ENCODE measurements at places on chromosomes 16 and 17.
A peak's percentile ranks its signal among the peaks of the same experiment; 100 is the strongest.

- no peak for DNase-seq
These were observed 533 bp downstream of the SLC6A4 start for GRCh38 chr17:30234964-30235363.

DNA sequence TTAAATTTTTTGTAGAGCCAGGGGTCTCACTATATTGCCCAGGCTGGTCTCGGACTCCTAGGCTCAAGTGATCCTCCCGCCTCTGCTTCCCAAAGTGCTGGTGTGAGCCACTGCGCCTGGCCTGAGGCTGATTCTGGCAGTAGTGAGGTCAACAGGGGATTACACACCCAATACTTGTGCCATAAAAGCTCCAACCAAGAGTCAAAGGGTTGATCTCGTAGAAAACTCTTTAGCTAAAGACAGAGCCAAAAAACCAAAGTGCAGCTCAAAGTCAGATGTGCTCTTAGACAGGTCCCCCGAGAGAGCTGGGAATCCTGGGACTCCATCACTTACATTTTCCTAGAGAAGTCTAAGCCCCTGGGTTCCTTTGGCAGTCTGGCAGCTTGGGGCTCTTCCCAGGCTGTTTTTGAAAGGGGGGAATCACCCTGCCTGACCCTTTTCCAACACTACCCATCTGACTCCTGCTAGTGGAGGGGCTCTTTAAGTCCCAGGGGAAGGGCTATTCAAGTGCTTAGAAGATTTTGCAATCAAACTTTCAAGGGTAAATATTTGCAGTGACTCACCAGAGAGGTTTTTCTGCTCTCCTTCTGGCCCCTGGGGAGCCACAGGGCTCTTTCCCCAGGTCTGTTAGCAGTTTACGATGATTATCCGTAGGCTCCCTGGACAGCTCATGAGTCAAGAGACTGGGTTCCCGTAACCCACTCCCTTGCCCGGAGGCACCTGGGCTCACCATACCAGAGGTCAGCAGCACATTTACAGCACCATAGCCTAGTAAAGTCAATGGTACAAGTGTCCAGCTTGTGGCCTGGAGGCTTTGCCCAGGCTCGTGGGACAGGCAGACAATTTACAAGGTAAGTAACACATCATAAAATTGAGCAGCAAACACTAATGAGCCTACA is 408.7 kb downstream of the SLC39A11 start:
- peak; percentile 85 for DNase-seq

DNA sequence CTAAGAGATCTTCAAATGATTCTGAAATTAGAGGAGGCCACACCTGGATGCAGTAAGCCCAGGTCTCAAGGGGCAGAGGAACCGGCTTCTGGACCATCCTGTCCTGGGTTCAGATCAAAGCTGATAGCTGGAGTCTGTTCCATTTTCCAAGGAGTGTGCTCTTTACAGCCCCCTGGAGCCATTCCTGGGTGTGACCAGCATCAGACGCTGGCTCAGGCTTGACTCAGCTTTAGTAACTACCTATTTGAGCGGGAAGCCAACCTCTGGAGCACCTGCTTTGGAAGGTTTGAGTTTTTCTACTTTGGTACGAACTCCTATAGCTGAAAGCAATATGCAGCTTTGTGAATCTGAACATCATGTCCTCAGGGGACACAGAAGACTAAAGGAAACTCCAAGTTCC is 12.9 kb upstream of the BBS2 start:
- no peak for DNase-seq

- DNase-seq: no peak
These were observed 536.3 kb upstream of the EEF2KMT start for GRCh38 chr16:5633845-5634440.

- DNase-seq: no peak
These were observed 4.7 kb upstream of the CHD3 start for GRCh38 chr17:7883781-7884386.

DNA sequence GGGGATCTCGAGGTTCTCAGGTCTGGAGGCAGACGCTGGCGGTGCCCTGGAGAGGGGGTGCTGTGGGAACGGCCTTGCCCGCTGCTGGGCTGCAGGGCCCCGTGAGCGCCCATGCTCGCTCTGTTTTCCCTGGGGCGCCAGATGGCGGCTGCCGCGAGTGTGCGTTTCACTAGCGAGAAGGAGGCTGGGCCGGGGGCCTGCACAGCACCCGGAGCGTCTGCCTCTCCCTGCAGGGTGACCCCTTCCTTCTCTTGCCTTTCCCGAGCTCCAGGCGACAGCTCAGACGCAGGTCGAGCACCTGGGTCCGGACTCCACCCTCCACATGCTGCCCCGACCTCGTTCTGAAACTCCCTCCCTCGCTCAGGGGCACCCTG is 2.7 kb downstream of the TELO2 start:
- DNase-seq: no peak

DNA sequence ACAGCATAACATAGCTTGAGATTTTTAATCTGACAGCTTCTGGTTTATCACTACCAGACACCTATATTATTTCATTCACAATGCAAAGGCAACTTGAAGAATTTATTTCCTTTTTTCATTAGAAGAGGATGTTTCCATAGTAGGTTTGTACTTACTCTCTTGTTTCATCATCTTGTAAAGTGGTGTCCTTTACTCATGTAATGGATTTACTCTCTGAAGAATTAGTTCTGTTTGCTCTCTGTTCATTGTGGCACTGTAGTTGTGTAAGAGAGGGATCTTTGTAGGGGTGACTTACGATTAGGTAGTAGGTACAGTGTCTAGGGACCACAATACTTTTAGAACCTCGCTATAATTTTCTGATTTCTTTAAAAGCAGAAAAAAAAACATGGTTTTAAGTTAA is 256.1 kb downstream of the BCAS3 start:
- DNase-seq: no peak

- DNase-seq: no peak
These were observed 9.8 kb downstream of the USP10 start for GRCh38 chr16:84709609-84710008.

- DNase-seq: peak; percentile 80
These were observed 88.5 kb downstream of the CLEC16A start for GRCh38 chr16:11032922-11033291.

GRCh38 chr16:58337090-58337444 is 42.2 kb upstream of the PRSS54 start:
- DNase-seq: no peak

DNA sequence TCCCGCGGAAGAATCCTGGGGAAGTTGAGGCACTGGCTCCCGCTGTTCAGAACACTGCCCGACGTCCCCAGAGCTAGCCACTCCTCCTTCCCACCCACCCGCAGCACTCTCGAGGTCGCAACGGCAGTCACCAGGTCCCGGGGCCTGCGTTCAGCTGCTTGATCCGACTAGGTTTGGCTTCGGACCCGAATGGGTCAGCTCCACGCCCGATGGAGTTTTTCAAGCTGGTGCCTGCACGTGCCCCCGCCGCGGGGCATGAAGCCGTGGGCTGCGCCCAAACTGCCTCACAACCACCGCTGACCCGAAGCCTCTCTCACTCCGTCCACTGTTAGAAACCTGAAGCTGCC is 12.4 kb upstream of the ODF4 start:
- no peak for DNase-seq

DNA sequence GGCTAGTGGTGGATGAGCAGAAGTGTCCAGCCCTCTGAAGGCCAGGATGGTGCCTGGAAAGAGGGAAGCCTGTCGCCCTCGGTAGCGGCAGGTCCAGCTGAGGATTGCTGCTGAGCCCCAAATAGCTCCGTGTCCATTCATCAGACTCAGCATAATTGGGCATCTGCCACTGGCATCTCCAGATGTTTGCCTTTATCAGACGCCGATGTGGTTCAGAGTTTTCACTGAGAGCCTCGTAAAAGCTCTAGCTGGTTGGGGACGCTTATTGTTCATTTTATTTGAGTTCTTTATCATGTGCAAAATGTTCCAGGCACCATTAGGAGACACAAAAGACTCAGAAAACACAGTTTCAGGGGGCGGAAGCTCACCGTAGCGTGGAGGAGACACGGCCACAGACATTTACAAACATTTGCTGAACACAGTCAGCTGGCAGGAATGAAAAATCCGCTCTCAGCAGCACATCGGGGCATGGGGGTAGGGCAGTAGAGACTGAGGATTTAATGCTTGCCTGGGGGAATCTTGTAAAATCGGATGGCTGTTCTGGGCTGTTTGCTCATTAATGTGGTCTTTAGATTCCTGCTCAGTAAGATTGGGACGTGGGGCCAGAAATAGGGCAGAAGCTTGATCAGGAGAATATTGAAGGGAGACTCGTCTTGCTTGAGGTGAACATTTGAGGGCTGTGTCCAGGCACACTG is 41.7 kb downstream of the SMPD3 start:
- peak; percentile 7 for DNase-seq

DNA sequence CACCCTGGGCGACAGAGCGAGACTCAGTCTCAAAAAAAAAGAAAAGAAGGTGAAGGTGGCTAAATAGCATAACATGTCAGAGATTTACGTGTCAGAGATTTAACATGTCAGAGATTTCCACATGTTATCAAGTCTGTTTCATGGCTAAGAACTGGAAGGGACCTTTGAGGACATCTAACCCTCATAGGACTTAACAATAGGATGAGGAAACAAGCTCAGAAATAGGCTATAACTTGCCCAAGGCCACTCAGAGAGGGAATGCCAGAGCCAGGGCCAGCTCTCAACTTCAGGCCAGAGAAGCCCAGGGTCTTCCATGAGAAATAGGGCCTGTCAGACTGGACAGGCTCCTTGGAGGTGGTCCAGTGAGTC is 26.8 kb upstream of the ZNF629 start:
- DNase-seq: no peak

GRCh38 chr17:72145962-72146361 is 25.1 kb downstream of the SOX9 start:
- DNase-seq: no peak

GRCh38 chr16:87322833-87323726 is 5.9 kb upstream of the C16orf95 start:
- no peak for DNase-seq

DNA sequence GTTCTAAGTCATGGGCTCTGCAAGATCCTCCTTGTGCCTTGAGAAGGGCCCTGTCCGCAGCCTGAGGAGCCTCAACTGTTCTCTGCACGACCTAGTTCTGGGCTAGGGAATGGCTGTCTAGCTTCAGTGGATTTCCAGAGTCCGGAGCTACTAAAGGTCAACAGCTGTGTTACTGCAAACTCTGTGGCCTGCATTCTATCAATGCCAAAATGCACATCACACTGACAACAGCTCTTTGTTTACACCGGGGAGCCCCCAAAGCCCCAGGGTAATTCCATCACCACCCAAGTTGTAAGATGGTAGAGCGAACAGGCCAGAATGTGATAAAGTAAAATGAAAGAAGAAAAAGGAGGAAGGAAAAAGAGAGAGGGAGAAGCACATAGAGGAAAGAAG is 610.2 kb downstream of the MAF start:
- no peak for DNase-seq

DNA sequence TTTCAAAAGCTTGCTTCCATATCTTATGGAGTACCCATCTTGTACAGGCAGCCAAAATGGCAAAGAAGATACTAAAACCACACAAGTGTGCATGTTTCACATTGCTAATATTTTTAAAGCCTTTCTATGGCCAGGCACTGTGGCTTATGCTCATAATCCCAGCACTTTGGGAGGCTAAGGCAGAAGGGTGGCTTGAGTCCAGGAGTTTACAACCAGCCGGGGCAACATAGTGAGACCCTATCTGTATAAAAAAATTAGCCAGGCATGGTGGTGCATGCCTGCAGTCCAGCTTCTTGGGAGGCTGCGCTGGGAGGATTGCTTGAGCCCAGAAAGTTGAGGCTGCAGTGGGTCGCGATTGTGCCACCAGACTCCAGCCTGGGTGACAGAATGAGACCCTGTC is 71.3 kb downstream of the YPEL2 start:
- DNase-seq: no peak

- DNase-seq: no peak
These were observed 36.0 kb downstream of the CLUAP1 start for GRCh38 chr16:3536851-3537250.

GRCh38 chr17:82171750-82172375 is 40.8 kb downstream of the CCDC57 start:
- no peak for DNase-seq

DNA sequence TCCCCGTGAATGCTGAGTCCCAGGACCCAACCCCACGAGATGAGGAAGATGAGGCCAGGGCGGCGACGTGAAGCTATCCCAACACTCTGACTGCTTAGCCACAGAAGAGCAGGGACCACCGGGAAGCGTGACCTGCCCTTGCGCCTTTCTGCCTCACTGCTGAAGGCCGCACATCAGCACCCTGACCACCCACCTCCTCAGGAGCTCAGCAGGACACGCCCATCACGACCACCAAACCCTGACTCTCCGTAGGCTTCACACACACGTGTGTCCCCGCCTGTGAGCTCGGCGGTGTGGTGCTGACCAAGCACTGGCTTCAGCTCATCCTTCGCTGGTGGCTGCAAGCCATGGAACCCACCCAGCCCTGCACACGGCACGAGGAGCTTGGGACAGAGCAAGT is 97.8 kb downstream of the ZNF778 start:
- no peak for DNase-seq

GRCh38 chr17:46106966-46107644 is 86.1 kb downstream of the KANSL1 start:
- DNase-seq: no peak

GRCh38 chr17:38746004-38746848 is 1.9 kb downstream of the PCGF2 start:
- no peak for DNase-seq

- DNase-seq: no peak
These were observed 129.5 kb downstream of the ANKRD11 start for GRCh38 chr16:89360760-89361435.

GRCh38 chr16:69471121-69471520 is 46.7 kb downstream of the CYB5B start:
- no peak for DNase-seq

GRCh38 chr16:23499801-23500200 is 10.5 kb downstream of the GGA2 start:
- no peak for DNase-seq

GRCh38 chr16:10040136-10041080 is 141.8 kb downstream of the GRIN2A start:
- DNase-seq: no peak

GRCh38 chr17:75773808-75774470 is 8.9 kb upstream of the GALK1 start:
- no peak for DNase-seq

- no peak for DNase-seq
These were observed 6.7 kb downstream of the MRPL58 start for GRCh38 chr17:75019146-75019545.

GRCh38 chr16:6382924-6383459 is 949.7 kb upstream of the RBFOX1 start:
- no peak for DNase-seq

GRCh38 chr16:71767060-71767900 is 41.4 kb downstream of the AP1G1 start:
- DNase-seq: no peak

- no peak for DNase-seq
These were observed 1.1 kb downstream of the FAM171A2 start for GRCh38 chr17:44362459-44362948.

- DNase-seq: no peak
These were observed 83.6 kb upstream of the CREBBP start for GRCh38 chr16:3963886-3964685.

GRCh38 chr17:57363998-57364643 is 107.8 kb downstream of the MSI2 start:
- DNase-seq: no peak

- DNase-seq: no peak
These were observed 8.5 kb upstream of the RAI1 start for GRCh38 chr17:17672453-17673368.
